SJCRH30 (cell line): ENCODE measurements at places on chromosomes 4 and X. TPM values are rescaled to one million over a fixed set of nuclear protein-coding genes. Genes with fewer than 3 reads are reported as not detected.

DNA sequence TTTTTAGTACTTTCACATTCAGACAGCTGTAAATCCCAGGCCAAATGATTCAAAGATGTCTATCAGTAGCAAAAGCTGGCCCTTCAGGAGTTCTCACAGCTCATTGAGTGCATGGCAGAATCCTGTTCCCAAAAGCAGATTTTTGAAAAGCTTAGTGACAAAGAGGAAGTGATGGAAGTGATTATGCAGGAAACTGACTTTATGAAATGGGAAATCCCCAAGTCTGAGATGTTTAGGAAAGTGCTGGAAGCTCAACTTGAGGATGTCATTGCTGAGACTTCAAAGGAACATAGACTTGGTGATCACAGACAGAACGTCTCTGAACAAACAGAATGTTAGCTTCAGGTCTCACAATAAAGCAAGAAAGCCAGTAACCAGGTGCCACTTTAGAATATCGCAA, 51.0 kb upstream of the CFAP47 start:
- DNase-seq, result no peak

The RBM46 gene
- total RNA-seq, result not detected in 2 replicates

DNA sequence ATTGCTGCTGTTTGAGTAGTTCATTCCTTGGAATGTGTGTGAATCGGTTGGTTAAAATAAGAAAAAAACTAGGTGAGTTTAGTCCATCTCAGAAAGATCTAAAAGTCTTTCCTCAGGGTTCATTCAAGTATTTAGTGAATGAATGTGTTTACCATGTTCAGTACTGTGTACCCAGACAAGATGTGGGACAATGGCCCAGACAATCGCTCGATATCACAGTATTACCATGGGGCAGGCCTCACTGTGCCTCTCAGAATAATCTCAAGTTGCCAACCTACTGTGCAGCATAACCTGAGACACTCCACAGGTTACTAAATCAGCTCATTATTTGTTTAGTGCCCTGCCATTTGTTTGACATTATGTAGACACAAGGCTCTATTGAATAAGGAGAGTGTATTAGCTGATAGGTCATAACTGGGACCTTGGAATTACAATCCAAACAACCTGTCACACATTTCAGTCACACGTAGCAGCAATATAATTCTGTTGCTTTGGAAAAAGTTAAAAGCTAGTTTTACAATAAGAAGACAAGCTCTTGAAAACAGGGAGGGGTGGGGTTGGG, 24.9 kb upstream of the AMOT start:
- no peak for DNase-seq

The MSX1 gene
- 9.8 and 10.2 TPM in 2 replicates for total RNA-seq

The ZFYVE28 gene
- 0.15 TPM in 1 of 2 replicates, not detected in the other for total RNA-seq

GRCh38 chrX:155876704-155877103, 4.4 kb upstream of the VAMP7 start:
- no peak for DNase-seq

DNA sequence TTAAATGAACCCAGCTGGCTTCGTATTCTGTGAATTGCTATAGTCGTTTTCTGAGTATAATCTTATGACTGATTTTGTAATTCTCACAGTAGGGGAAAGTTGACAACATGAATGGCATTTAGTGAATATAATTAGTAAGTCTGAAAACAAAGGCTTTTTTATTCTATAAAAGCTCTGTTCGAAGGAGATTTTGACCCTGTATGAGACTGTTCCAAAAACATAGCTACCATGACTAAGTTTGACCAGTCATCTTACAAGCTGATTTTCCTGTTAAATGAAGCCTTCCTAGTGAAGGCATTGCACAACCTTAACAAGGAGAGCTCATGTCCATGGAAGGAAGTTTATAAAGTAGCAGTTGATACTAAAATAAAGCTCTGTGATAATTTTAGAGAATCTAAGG, 242.3 kb downstream of the RPA4 start:
- DNase-seq, result no peak

DNA sequence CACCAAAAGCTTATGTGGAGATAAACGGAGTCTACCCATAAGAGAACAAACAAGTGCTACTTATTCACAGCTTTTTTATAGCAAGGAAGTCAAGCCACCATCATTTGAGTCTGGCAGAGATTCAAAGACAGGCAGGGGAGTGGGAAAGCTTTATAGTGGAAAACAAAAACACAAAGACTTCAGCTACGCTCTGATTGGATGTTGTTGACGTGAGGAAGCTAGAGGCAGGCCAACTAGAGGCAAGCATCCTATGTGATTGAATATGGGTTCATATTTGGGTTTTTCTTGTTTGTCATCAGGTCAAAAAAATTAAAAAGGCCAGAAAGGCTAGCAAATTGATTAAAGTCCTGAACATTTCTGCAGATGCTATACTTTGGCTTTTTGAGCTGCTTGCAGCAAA, 719 bp upstream of the TCEAL4 start:
- peak; percentile 19 for DNase-seq

GRCh38 chr4:88178626-88179231, 20.3 kb upstream of the ABCG2 start:
- no peak for DNase-seq

DNA sequence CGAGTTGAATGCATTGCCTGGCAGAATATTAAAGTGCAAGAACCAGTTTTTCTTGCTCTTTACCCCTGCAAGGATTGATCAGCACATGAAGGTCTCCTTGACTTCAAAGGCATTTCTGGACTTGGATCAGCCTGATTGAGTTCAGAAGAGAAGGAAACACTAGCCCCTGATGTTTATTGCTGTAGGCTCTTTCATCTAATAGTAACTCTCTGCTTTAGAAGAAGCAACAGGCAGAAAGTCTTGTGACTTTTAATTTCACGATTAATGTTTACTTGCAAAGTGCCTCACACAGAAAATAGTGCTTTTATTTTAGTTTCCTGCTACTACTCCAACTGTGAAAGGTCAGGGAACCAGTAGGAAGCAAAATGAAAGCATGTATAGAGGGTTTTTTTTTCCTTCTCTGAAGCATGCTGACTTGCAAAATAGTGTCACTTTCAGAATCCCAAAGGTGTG, 69.1 kb downstream of the PCDH7 start:
- no peak for DNase-seq

GRCh38 chr4:118076958-118077766, 42.9 kb downstream of the NDST3 start:
- peak; percentile 46 for DNase-seq

- no peak for DNase-seq
These were observed 240.8 kb upstream of the PPARGC1A start for GRCh38 chr4:24130637-24131036.

The ETDB gene
- total RNA-seq, result not detected in 2 replicates

DNA sequence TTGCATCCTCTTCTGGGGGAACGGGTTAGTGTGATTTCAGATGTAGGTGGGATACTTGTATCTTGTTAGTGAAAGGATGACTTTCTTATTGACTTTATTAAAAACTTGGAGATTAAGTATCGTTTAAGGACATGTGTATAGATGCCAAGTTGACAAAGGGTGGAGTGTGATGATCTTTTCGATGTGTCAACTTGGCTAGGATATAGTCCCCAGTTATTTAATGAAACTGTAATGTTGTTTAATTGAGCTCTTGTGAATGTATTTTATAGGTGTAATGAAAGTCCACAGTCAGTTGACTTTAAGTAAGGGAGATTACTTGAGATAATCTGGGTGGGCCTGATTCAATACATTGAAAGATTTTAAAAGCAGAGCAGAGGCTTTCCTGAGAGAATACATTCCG, 127.0 kb downstream of the AASDH start:
- no peak for DNase-seq

GRCh38 chrX:35682476-35682875, 115.7 kb upstream of the MAGEB16 start:
- no peak for DNase-seq

DNA sequence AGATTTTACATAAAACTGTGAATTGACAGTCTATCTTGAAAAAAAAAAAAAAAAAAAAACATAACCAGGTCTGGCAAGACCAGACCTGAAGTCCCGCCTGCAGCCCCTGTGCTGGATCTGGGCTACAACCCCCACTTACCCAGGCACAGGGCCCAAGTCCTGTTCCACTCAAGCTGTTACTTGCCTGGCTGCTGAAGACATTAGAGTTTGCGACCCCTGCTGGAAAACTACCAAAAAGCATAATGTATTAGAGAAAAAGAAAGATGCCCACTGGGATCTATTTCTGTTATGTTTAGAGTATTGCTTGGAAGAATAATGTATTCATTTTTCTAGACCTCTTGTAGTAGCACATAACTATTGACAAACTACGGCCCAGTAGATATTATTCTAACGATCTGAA, 4.7 kb downstream of the HS3ST1 start:
- peak; percentile 18 for DNase-seq

- DNase-seq, result no peak
These were observed 17.5 kb upstream of the JAKMIP1 start for GRCh38 chr4:6217716-6218381.

DNA sequence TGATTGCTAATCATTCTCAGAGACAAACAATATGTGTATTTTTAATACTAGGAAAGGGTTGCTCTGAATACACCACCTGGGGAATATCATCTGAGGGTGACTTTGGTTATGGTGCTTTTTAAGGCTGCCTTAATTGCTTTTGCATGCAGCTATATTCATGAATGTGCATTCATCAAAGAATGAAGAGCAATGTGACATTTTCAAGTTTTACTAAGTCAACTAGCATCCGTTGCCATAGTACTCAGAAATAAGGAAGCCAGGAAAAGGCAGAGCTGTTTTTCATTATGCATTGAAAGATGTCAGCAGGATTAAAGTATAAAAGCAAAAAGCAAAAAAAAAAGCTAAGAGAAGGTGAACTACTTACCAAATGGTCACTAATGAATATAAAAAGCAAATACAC, 67.4 kb upstream of the PCDH18 start:
- no peak for DNase-seq

DNA sequence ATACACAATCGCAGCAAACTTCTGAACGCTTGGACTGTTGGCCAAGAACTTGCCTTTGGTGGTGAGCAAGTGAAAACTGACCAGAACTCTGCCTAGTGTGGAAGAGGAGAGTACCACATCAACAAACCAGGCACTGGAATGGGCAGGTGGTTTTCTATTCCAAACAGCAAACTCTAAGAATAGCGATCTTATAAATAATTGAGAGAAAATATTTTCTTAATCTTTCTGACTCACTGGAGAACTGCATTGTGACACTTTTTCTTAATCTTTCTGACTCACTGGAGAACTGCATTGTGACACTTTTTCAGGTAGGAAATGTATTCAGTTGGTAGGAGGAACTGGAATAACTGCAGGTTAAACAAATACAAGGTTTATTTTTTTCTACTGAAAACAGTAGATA, 57.0 kb upstream of the SORBS2 start:
- DNase-seq, result no peak

The RAB9B gene
- total RNA-seq, result 0.69 and 0.99 TPM in 2 replicates

DNA sequence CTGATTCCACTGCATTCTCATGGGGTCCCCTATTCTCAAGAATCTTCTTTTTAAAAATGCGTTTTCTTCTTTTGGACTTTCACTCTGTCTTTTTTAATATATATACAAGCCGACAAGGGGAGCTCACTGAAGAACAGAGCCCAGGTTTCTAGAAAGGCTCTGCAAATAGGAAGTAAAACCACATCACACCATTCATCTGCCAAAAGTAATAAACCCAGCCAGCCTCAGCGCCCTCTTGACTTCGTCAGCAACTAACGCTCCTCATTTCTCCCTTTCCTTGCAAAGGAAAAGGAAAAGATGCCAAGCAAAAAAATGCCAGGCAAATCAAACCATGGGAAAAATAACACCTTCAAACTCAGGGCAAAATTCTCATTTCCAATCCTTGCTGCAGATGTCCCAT, 136.4 kb downstream of the HHIP start:
- no peak for DNase-seq

DNA sequence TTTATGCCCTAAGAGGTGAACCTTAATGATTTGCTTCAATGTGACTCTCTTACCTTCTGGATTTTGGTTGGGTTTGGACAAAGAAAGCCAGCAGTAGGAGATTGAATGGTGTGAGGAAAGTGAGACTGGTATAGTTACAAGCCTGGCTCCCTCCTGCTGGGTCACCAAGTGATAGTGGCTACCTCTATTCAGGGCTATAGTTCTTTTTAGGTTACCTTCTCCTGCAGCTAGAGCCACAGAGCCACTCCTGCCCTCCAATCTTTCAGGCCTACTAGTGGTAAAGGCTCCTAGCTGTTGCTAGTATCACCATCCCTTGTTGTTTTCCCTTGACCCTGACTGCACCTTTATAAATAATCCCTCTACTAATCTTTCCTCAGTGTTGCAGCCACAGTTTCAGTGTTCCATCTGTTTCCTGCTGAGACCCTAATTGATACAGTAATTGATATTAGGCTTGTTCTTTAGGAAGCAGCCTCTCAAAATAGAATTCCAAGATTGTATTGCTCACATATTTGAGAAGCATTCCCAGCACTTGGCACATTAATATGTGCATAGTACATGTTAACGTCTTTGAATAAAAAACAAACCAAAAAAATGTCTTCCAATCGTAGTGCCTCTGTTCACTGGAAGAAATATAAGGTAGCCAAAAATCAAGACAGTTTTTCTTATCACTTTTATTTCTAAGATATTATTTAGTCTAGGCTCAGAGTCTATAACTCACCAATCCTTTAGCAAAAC, 82.3 kb downstream of the SRPX start:
- DNase-seq, result no peak

The LPAR4 gene
- total RNA-seq, result 11.7 and 14.3 TPM in 2 replicates

DNA sequence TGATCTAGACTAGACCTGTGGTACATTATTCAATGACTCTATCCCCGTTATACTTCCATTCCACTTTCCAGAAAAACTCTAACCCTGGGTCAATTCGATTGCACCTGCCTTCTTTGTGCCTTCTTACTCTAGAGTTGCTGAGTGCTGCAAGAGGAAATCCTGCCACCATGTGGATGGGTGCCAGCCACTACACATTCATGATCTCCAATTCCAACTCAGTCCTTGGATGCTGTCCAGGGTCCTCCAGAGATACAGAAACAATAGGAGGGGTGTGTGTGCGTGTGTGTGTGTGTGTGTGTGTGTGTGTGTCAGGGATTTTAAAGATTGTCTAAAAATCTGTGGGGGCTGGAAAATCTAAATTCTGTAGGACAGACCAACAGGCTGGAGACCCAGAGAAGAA, 42.9 kb upstream of the INTS6L start:
- peak; percentile 80 for DNase-seq

GRCh38 chr4:5660185-5660584, 48.2 kb downstream of the EVC2 start:
- no peak for DNase-seq

- no peak for DNase-seq
These were observed 183.4 kb downstream of the OPHN1 start for GRCh38 chrX:68249903-68250302.

DNA sequence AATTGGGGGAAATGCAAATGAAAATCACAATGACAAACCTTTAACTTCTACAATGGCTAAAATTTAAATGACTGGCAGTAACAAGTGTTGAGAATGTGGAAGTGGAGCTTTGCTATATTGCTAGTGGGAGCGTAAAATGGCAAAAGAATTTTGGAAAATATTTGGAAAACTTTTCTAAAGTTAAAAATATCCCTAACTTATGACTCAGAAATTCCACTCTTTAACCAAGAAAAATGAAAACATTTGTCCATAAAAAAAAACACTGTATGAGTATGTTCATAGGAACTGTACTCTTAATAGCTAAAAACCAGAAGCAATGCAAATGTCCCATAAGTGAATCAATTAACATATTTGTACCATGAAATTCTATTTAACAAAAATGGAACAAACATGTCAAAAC, 3.6 kb downstream of the TBCK start:
- DNase-seq, result peak; percentile 29

GRCh38 chrX:40651620-40652223, 4.4 kb upstream of the CXorf38 start:
- DNase-seq, result peak; percentile 32
